Endothelial cell of umbilical vein (primary cell): ENCODE measurements at places on chromosomes 13 and 19. TPM values are rescaled to one million over a fixed set of nuclear protein-coding genes. Genes with fewer than 3 reads are reported as not detected.

RASA3 gene
- 51.2 and 53.8 TPM in 2 replicates for total RNA-seq

OR7A5 gene
- total RNA-seq, result not detected in 2 replicates

DNA sequence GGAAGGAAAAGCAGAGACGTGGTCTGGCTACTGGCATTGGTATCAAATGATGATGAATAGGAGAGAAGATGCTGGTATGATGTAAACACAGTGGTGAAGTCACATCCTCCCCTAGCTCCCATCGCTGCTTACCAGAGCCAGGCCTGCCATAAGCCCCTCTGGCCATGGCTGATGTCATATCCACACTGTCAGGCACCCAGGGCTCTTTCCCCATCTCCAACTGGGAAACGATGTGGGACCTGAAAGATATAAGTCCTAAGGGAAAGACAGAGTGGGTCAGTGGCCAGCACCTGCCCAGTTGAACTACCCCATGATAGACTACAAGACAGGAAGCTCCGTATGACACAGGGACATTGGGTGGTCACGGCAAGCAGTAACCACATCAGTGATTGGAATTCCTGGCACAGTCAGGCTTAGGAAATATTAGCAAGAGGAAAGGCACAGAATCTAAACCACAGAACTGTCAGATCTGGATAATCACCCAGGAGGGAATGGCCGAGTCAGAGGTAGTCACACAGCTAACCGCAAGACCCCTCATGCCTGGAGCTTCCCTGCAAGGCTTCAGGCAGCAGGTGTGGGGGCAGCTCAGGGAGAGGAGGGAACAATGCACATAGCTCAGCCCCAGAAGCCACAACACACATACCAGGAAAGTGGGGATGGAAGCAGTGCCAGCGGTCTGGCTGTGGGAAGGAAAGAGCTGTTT lies 3.8 kb downstream of the ZNF792 start:
- H3K27ac ChIP-seq, result no peak overlapping the region
- H3K4me1 ChIP-seq, result peaks cover 13% of the 10 kb centered on the region
- H3K36me3 ChIP-seq, result peaks cover 45% of the 10 kb centered on the region
- no peak for DNase-seq

GRCh38 chr19:29687897-29688728 lies 22.9 kb downstream of the PLEKHF1 start:
- H3K4me3 ChIP-seq, result no peak overlapping the region
- H3K36me3 ChIP-seq, result no peaks in the 10 kb centered on the region
- H3K27ac ChIP-seq, result no peak overlapping the region
- H3K4me1 ChIP-seq, result no peaks in the 10 kb centered on the region
- peak; percentile 32 for DNase-seq
- H3K27me3 ChIP-seq, result no peaks in the 10 kb centered on the region

WDR62 gene
- total RNA-seq, result 12.1 and 13.4 TPM in 2 replicates

- no peak overlapping the region for H3K27ac ChIP-seq
- H3K27me3 ChIP-seq, result no peaks in the 10 kb centered on the region
- H3K4me3 ChIP-seq, result no peak overlapping the region
- peaks cover 13% of the 10 kb centered on the region for H3K36me3 ChIP-seq
- no peak for DNase-seq
These were observed 157.7 kb downstream of the KDM4B start for GRCh38 chr19:5126498-5127223.

C1QTNF9B gene
- total RNA-seq, result not detected in 2 replicates

DNA sequence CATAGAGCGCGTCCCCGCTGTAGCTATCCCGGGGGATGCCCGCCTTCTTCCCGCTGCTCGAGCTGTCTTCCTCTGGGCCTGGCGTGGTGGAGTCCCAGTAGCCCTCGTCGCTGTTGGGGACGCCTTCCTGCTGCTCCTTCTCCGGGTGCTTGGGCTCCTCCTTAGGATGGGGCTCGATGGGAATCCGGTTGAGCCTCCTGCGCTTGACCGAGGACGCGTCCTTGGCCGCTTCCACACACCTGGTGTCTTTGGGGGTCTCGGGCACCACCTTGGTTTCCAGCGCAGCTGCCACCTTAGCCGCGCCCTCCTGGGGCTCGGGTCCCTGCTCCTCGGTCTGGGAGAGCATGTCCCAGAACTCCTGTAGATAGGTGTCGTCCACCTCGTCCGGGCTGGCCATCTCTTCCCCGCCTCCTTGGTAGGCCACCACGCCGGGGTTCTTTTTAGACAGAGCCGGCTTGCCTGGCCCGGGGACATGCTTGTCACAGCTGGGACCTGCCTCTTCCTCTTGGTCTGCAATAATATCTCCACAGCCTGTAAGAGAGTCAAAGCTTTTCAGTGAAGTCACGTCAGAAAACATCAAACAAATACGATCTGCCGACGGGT lies 2.0 kb downstream of the AMER2 start:
- no peaks in the 10 kb centered on the region for H3K4me1 ChIP-seq
- no peak overlapping the region for H3K4me3 ChIP-seq
- H3K36me3 ChIP-seq, result no peaks in the 10 kb centered on the region
- H3K27ac ChIP-seq, result no peak overlapping the region
- DNase-seq, result no peak

- DNase-seq, result no peak
- no peaks in the 10 kb centered on the region for H3K36me3 ChIP-seq
- H3K4me3 ChIP-seq, result no peak overlapping the region
- H3K27me3 ChIP-seq, result no peaks in the 10 kb centered on the region
- H3K27ac ChIP-seq, result no peak overlapping the region
These were observed 229.8 kb downstream of the KLF5 start for GRCh38 chr13:73288596-73288995.

DNA sequence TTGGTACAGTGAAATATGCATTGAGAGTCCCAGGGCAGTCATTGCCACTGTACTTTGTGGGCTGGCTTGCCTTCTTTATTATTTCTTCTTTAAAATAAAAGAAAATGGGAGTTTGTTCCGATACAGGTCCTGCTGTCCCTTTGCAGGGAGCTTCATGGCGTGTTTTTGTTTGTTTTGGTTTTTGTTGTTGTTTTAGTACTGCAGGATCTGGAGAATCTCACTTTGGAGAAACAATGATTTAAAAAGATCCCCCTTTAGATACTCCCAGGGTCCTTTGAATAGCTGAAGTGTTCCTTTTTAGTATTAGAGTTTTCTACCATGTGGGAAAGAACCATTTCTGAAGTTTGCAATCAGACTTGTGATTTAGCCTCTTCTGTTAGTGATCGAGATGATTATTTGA lies 11.1 kb downstream of the CHAF1A start:
- no peaks in the 10 kb centered on the region for H3K4me1 ChIP-seq
- H3K27ac ChIP-seq, result no peak overlapping the region
- DNase-seq, result no peak
- H3K36me3 ChIP-seq, result no peaks in the 10 kb centered on the region
- H3K27me3 ChIP-seq, result no peaks in the 10 kb centered on the region

LACC1 gene
- 3.8 and 4.0 TPM in 2 replicates for total RNA-seq

- no peak overlapping the region for H3K4me3 ChIP-seq
- H3K27ac ChIP-seq, result no peak overlapping the region
- no peaks in the 10 kb centered on the region for H3K36me3 ChIP-seq
- H3K4me1 ChIP-seq, result no peaks in the 10 kb centered on the region
- DNase-seq, result peak; percentile 46
These were observed 41.3 kb downstream of the FLT3 start for GRCh38 chr13:28058866-28059613.

GRCh38 chr13:39740761-39741160 lies 85.3 kb downstream of the COG6 start:
- H3K4me1 ChIP-seq, result no peaks in the 10 kb centered on the region
- H3K27ac ChIP-seq, result no peak overlapping the region
- no peak for DNase-seq
- no peaks in the 10 kb centered on the region for H3K36me3 ChIP-seq

GRCh38 chr13:75910591-75910990 lies 274.5 kb downstream of the LMO7 start:
- no peak overlapping the region for H3K4me3 ChIP-seq
- H3K27ac ChIP-seq, result no peak overlapping the region
- no peak for DNase-seq
- peaks cover 6% of the 10 kb centered on the region for H3K27me3 ChIP-seq

DNA sequence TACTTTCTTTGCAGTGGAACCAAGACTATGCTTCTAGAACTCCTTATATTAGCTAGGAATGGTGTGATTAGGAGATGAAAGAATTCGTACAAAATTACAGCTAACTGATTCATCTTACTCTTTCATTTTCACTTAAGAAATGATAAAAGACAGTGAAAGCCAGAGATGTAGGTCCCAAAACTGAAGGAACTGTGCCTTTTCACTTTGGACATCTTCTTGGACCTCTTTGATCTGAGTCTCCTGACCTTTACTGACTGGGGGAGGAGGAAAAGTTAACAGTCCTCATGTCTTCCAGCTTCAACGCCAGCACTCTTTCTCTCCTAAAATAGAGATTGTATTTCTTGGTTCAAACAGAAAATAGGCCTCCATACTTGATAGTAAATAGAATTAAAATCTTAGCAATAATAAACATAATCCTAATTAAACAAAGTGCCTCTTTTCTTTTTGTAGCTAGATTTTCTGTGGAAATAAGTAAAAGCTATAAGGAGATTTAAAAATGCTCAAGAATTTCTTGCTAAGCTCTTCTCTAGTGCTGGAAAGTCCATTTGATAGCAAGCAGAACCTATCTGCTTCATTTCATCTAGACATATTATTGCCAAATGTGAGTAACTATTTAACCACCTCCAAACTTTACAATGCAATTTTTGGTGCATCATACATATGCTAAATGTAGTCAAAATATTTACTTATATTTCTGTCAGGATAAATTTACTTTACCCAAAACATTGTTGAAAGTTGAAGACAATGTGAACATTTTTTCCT lies 109.4 kb upstream of the POSTN start:
- H3K27me3 ChIP-seq, result no peaks in the 10 kb centered on the region
- H3K4me3 ChIP-seq, result no peak overlapping the region

GRCh38 chr13:108827646-108828045 lies 198.2 kb downstream of the MYO16 start:
- H3K36me3 ChIP-seq, result no peaks in the 10 kb centered on the region
- no peak overlapping the region for H3K27ac ChIP-seq
- DNase-seq, result no peak

SPRED3 gene
- total RNA-seq, result 13.5 and 15.7 TPM in 2 replicates

GRCh38 chr13:46605825-46606554 lies 53.0 kb downstream of the LRCH1 start:
- H3K4me1 ChIP-seq, result peaks cover 10% of the 10 kb centered on the region
- H3K27ac ChIP-seq, result no peak overlapping the region
- H3K36me3 ChIP-seq, result no peaks in the 10 kb centered on the region
- H3K4me3 ChIP-seq, result no peak overlapping the region
- no peaks in the 10 kb centered on the region for H3K27me3 ChIP-seq

RFX1 gene
- 14.4 and 14.7 TPM in 2 replicates for total RNA-seq

DNA sequence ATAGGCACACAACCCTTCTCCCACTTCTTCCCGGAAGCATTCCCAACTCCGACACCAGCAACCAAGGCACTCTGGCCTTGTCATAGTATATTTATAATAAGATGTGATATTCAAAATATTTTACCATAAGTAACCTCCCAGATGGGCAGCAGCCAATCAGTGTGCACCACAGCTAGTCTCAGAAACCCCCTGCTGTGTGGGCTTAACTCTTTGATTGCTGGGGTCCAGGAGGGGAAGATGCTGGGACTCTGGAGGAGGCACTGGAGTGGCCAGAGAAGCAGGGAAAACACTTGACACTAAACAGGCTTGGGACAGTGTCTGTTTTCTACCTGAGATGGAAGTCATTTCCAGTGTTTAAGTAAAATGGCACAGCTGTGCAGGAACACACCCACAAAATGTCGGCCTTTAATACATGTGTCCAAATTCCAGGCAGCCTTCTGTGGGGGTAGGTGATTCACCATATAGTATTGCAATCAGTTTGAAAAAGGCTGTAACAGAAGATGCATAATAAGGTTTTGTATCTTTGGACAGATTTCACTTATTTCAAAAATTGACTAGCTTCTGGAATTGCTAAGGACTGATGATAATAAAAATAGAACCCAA lies 100.7 kb downstream of the MBNL2 start:
- no peaks in the 10 kb centered on the region for H3K27me3 ChIP-seq
- no peak overlapping the region for H3K27ac ChIP-seq
- H3K4me3 ChIP-seq, result no peak overlapping the region
- DNase-seq, result no peak
- H3K4me1 ChIP-seq, result peaks cover 12% of the 10 kb centered on the region

- H3K4me1 ChIP-seq, result no peaks in the 10 kb centered on the region
- no peak overlapping the region for H3K4me3 ChIP-seq
- no peaks in the 10 kb centered on the region for H3K27me3 ChIP-seq
- H3K27ac ChIP-seq, result no peak overlapping the region
- H3K36me3 ChIP-seq, result no peaks in the 10 kb centered on the region
These were observed 98.7 kb upstream of the RNF113B start for GRCh38 chr13:98275681-98276171.

GRCh38 chr19:52048555-52049501 lies at the start of gene ZNF432:
Gene ZNF432 (minus strand): TSS chr19:52048838. CDS start chr19:52046868, 1,970 bp downstream.
- H3K36me3 ChIP-seq, result no peaks in the 10 kb centered on the region
- H3K4me1 ChIP-seq, result peaks cover 4% of the 10 kb centered on the region
- DNase-seq, result peak; percentile 94
- H3K27me3 ChIP-seq, result no peaks in the 10 kb centered on the region
- H3K27ac ChIP-seq, result peak within 1 kb of the TSS; percentile 92

- no peaks in the 10 kb centered on the region for H3K4me1 ChIP-seq
- H3K36me3 ChIP-seq, result no peaks in the 10 kb centered on the region
- H3K27me3 ChIP-seq, result no peaks in the 10 kb centered on the region
- H3K27ac ChIP-seq, result no peak overlapping the region
- H3K4me3 ChIP-seq, result no peak overlapping the region
- DNase-seq, result no peak
These were observed 860.3 kb downstream of the DIAPH3 start for GRCh38 chr13:59303433-59303832.

DNA sequence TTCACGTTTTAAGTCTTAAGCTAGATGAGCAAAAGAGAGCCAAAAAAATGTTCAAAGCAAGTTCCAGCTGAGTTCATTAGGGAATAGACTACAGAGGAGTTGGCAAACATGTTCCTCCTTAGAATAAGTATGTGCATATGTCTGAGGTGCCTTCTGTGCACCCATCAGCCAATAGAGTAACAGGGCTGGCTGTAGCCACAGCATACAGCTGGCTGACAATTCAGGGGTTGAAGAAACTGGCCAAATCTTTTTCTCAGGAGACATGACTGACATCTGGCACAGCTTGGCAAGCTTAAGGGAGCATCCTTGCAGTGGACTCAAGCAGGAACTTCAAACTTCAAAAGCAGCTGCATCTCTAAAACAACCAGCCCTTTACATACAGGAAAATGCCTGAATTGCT lies 414.8 kb upstream of the PCDH20 start:
- no peak overlapping the region for H3K4me3 ChIP-seq
- no peaks in the 10 kb centered on the region for H3K27me3 ChIP-seq
- DNase-seq, result no peak
- H3K4me1 ChIP-seq, result no peaks in the 10 kb centered on the region
- no peak overlapping the region for H3K27ac ChIP-seq
